SW480 (cell line): ENCODE measurements at places on chromosomes 13 and 19.

DNA sequence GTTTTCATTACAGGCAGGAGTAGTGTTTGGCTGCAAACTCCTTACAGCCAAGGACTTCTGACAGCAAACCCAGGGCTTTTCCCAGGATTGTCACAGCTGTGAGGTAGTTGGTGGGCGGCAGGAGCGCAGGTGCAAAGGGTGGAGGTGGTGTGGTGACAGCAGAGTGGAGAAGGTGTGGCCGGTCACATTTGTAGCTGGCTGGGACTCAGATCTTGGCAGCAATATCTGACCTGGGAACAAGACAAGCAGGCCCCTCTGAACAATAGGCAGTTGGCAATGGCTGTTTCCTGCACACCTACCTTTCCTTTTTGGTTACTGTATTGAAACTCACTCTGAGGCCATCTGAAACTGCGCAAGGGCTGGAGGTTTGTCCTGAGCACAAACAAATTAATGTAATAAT lies 327.3 kb downstream of the COG6 start:
- no peak for DNase-seq

DNA sequence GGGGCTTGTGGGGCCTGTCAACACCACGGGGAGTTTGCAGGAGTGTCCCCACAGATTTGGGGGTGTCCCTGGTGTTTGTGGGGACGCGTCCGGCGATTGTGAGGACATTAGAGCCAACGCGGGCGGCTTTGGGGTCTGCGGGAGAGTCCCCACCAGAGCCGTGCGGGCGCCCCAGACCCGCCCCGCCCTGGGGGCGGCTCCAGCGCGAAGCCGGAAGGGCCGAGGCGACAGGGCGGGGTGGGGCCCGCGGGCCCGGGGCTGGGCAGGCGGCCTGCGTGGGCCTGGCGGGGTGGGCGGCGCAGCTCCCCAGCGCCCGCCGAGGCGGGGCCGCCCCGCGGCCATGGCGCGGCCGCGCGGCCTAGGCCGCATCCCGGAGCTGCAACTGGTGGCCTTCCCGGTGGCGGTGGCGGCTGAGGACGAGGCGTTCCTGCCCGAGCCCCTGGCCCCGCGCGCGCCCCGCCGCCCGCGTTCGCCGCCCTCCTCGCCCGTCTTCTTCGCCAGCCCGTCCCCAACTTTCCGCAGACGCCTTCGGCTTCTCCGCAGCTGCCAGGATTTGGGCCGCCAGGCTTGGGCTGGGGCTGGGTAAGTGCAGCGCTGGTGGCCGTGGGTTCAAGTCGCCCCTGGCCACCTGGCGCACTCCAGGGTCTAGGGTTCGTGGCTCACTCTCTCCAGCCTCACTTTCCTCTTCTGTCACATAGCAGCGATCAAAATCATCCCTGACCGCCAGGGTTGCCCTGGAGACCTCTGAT lies 10.3 kb downstream of the PDE4A start:
- no peak for DNase-seq

GRCh38 chr13:77810878-77811277 lies 107.8 kb downstream of the EDNRB start:
- no peak for DNase-seq

GRCh38 chr19:511101-511851 lies 4.0 kb downstream of the TPGS1 start:
- DNase-seq: peak; percentile 94

DNA sequence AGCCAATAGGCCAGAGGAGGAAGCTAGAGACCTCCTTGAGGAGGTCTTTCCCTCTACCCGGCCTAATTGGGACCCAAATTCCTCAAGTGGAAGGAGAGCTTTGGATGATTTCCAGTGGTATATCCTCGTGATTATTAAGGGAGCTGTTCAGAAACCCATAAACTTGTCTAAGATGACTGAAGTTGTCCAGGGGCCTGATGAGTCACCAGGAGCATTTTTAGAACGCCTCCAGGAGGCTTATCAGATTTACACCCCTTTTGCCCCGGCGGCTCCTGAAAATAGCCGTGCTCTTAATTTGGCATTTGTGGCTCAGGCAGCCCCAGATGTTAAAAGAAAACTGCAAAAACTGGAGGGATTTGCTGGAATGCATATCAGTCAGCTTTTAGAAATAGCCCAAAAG lies 198.1 kb downstream of the ZNF486 start:
- no peak for DNase-seq

DNA sequence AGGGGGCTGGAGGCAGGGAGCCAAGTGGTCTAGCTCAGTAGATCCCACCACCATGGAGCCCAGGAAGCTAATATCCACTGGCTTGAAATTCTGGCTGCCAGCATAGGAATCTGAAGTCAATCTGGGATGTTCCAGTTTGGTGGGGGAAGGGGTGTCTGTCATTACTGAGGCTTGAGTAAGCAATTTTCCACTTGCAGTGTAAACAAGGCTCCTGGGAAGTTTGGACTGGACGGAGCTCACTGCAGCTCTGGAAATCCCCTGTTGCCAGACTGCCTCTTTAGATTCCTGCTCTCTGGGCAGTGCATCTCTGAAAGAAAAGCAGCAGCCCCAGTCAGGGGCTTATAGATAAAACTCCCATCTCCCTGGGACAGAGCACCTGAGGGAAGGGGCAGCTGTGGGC lies 349.2 kb upstream of the KLHL1 start:
- no peak for DNase-seq

- DNase-seq: no peak
Measured at GRCh38 chr19:708154-709143, at the start of gene PALM. PALM (plus strand) TSS chr19:708935; CDS start chr19:709147, 212 bp downstream.

DNA sequence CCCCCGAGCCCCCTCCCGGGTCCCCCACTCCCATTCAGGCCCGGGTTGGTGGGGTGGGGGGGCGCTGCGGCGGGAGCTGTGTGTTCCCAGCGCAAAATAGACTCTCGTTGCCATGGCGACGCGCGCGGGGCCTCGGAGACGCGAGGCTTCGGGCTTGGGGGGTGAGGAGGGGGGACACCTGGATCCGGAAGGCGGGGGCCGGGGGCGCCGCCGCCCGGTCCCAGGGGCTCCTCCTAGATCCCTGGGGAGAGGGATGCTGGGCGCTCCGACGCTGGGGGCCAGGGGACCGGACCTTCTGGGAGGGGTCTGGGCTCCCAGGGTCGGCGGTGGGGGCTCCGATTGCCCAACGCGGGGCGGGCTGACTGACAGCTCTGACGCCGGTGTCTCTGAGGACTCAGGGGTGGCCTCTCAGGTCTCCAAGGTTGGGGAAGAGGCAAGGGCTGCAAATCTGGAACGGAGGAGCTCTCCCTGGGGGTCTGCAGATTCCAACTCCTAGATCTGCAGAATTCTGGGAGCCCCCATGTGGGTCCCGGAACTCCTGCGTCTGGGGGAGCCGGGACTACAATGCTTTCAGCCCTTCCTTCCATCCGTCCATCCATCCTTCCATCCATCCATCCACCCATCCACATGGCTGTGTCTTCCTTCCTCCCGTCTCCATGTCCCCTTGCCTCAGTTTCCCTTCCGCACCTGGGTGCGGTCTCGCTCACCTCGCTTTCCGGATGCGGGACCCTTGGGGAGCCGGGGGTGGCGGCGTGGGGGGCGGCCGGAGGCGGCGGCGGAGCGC lies 9.1 kb upstream of the SHISA7 start:
- DNase-seq: no peak

- DNase-seq: peak; percentile 100
Measured at GRCh38 chr19:46812977-46813838, 24.8 kb upstream of the SLC1A5 start.

DNA sequence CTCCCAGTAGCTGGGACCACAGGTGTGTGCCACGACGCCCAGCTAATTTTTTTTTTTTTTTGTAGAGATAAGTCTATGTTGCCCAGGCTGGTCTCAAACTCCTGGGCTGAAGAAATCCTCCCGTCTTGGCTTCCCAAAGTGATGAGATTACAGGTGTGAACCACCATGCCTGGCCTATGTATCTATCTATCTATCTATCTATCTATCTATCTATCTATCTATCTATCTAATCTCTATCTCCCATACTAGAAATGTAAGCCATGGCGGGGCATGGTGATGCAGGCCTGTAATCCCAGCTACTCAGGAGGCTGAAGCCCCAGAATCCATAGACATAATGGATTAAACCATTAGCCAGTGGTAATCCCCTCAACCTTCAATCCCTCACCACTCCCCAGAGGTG lies 6.5 kb upstream of the SERTAD3 start:
- DNase-seq: no peak

- DNase-seq: no peak
Measured at GRCh38 chr19:48938256-48938655, 4.8 kb downstream of the DHDH start.

DNA sequence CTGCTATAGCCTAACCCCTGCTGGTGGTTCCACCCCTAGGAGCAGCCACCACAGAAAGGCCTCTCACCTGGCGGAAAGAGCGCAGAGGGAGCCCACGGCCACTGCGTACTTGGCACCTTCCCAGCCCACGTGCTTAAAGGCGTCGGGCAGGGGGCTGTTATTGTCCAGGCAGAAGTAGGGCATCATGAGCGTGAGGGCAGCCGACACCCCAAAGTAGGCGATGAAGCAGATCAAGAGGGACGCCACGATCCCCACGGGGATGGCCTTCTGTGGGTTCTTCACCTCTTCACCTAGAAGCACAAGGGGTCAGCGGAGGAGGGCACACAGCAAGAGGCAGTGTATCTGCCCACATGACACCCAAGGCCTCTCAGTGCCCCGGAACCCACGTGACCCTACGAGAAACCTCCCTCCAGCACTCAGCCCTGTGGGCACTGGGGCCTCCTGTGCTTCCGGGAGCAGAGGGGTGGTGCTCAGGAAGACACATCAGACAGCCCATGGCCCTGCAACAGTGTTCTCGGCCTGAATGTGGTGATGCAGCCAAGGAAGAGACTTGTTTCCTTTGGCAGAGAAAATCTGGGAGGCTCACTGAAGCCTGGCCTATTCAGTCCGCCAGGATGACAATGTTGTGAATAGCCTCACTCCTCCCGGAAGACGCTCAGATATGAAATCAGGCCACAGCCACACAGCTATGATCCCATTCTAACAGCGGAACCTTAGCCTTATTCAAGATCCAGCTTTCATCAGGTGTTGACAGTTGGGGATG lies 72.1 kb downstream of the SLC7A1 start:
- DNase-seq: no peak

DNA sequence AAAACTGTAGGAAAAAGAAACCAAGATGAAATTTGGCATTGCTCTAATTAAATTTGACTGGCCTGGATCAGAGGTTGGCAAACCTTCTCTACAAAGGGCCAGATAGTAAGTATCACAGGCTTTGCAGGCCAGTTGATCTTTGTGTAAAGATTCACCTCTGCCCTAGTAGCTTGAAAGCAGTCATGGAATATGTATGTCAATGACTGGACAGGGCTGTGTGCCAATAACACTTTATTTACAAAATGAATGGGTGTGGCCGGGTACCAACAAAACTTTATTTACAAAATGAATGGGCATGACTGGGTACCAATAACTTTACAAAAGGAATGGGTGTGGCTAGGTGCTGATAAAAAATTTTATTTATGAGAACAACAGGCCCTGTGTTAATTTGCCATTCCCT lies 20.0 kb downstream of the SIN3B start:
- no peak for DNase-seq

GRCh38 chr19:48415395-48415794 lies 21.9 kb downstream of the GRIN2D start:
- peak; percentile 70 for DNase-seq
